ENCODE measurements at places on chromosomes 5 and 9. TPM values are rescaled to one million over a fixed set of nuclear protein-coding genes. Genes with fewer than 3 reads are reported as not detected.

Gene RORB
- total RNA-seq, result 4.3 TPM

Gene PCDHA2
- total RNA-seq, result 0.99 TPM

Gene PLCXD3
- 25.9 TPM for total RNA-seq

Gene LCN15
- not detected for total RNA-seq

Gene PROB1
- 1.4 TPM for total RNA-seq

Gene CDHR2
- total RNA-seq, result 0.55 TPM

Gene FAM240B
- total RNA-seq, result not detected

Gene C5orf52
- total RNA-seq, result not detected

DNA sequence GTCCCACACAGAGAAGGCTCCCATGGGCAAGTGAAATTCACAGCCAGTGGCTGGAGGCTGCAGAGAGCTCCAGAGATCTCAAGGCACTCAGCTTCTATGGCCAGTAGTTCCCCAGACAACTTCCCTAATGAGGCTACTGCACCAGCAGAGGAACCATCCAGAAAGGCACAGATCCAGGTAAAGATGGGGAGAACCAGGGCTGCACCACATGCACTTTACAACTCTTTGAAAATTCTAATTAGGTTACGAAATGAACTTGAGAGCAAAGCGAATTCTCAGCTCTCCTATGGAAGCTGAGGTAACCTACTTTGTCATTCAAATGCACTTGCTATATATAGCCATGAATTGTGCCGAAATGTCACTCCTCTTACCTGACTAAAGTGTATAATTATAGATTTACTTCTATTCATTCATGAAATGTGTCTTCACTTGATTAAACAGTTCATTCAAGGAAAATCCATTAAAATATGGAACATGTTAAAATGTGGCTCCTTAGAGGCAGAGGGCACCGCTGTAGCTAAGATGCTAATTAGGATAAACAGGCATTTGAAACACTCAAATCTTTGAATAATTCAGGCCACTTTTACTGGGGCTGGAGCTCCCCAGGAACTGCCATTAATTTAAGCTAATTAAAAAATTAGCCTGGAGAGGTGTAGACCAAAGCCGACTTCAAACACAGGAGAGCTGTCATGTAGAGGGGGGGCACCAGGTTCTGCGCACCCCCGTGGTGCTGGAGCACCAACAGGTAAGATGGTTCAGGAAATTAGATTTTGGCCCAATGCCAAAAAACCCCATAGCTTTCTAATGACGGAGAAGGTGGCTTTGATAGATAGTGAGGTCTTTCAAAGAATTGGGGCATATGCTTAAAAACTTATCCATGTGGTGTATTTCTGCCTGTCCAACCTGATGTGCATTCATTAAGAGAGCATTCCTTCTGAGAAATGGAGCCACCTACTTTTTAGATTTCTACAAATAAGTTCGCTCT is 204.1 kb downstream of the GABBR2 start:
- no peaks in the 10 kb centered on the region for H3K27me3 ChIP-seq
- H3K4me1 ChIP-seq, result peaks cover 35% of the 10 kb centered on the region
- no peak overlapping the region for H3K4me3 ChIP-seq
- no peaks in the 10 kb centered on the region for H3K36me3 ChIP-seq
- no peak overlapping the region for H3K27ac ChIP-seq

GRCh38 chr9:79353856-79354520 is 217.8 kb upstream of the TLE4 start:
- no peak overlapping the region for H3K27ac ChIP-seq
- no peak overlapping the region for H3K4me3 ChIP-seq
- no peak for DNase-seq
- no peaks in the 10 kb centered on the region for H3K27me3 ChIP-seq
- no peaks in the 10 kb centered on the region for H3K4me1 ChIP-seq
- no peaks in the 10 kb centered on the region for H3K36me3 ChIP-seq

- no peaks in the 10 kb centered on the region for H3K4me1 ChIP-seq
- DNase-seq, result no peak
- no peaks in the 10 kb centered on the region for H3K27me3 ChIP-seq
- no peak overlapping the region for H3K4me3 ChIP-seq
- no peaks in the 10 kb centered on the region for H3K36me3 ChIP-seq
- no peak overlapping the region for H3K27ac ChIP-seq
These were observed 92.0 kb upstream of the ERCC6L2 start for GRCh38 chr9:95783426-95783975.

DNA sequence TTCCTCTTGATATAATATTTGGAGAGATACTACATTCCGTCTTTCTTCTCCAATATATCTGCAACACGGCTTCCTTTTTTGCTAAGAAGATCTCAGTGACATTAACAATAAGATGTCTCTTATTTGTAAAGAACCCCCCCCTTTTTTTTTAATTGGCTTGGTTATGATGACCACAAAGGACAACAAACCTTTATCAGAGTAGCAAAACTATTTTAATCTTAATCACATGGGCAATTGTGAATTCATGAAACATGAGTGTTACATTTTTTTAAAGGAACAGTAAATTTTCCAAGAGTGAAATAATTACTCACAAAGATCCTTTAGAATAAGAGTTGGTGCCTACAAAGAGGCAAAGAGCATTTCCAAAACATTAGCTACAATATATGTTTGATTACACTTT is 554.1 kb downstream of the MAT2B start:
- H3K4me3 ChIP-seq, result no peak overlapping the region
- no peak overlapping the region for H3K27ac ChIP-seq
- no peaks in the 10 kb centered on the region for H3K4me1 ChIP-seq
- H3K36me3 ChIP-seq, result no peaks in the 10 kb centered on the region

GRCh38 chr5:10310066-10310779 is 2.5 kb upstream of the CMBL start:
- no peak overlapping the region for H3K27ac ChIP-seq
- H3K4me3 ChIP-seq, result no peak overlapping the region
- no peak for DNase-seq
- no peaks in the 10 kb centered on the region for H3K36me3 ChIP-seq
- H3K4me1 ChIP-seq, result peaks cover 8% of the 10 kb centered on the region

DNA sequence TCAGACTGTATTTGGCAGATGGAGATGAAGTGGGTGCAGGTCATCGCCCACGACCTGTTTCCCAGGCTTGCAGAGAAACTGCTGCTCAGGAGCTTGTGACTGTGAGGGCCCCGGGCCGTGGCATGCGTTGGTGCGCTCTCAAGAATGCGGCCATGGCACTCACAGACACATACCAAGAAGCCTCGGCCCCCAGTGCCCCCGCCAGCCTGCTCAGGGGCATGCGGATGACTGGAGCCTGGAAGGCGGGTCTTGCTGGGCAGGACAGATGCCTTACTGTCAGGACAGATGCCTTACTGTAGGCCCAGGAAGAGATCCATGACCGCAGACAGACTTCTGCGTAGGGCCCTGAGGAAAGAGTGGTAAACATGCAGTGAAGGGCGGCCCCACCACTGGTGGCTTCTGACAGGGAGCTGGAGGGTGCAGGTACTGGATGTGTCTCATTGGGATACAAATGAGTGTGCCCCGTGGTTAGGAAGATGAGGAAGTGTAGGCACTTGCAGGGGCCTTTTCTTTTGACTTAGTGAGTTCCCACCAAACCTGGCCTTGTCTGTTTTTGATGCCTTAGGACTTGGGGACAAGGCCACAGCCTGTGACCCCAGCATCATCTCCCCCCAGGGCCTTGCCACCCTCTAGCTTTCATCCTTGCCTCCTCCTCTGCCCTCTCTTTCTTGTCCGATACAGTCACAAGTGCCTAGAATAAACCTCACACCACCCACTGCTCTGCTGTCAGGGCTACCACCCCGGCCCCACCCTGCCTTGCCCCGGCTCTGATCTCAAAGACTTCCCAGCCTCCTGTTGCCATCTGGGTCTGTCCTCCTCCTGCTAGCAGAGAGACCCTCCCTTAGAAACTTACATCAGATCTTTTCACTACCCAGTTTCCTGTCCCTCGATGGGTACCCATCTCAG is 68.8 kb upstream of the ABL1 start:
- H3K27me3 ChIP-seq, result no peaks in the 10 kb centered on the region
- no peak for DNase-seq
- H3K4me3 ChIP-seq, result no peak overlapping the region
- H3K4me1 ChIP-seq, result peaks cover 24% of the 10 kb centered on the region

DNA sequence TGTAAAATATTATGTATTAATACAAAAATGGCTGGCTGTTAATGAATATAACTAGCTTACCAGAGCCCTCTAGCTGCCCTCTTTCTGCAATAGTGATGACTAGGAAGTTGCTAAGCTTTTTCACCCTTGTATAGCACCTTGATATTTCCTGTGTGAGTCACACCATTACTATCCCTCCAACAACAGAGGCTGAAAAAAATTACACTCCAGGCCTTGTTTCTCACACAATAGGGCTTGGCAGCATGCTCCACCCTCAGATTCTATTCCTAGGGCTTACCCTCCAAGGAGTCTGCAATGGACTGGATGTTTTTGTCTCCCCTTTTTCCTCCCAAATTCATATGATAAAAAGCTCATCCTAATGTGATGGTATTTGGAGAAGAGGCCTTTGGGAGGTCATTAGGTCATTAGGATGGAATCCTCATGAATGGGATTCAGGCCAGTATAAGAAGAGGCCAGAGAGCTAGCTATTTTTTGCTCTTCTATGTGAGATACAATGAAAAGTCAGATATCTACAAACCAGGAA is 184.6 kb upstream of the MAP1B start:
- no peak for DNase-seq
- no peak overlapping the region for H3K4me3 ChIP-seq
- H3K4me1 ChIP-seq, result peaks cover 4% of the 10 kb centered on the region
- H3K27ac ChIP-seq, result no peak overlapping the region
- no peaks in the 10 kb centered on the region for H3K27me3 ChIP-seq

DNA sequence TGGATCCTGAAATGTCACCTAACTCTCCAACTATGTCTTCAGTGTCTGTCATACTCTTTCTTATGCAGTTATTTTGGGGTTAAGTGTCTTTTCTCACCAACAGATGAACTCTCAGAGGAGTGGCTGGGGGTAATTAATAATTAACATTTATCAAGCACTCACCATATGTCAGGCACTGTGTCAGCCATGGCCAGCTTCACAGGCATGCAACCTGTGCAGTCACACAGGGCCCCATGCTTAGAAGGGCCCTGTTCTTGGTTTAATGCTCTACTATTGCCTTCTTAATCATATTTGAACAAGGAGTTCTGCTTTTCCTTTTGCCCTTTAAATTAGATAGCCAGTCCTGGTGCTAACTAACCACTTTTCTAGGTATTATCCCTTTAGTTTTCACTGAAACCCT is 3.4 kb upstream of the GRPEL2 start:
- no peak overlapping the region for H3K4me3 ChIP-seq
- H3K27me3 ChIP-seq, result no peaks in the 10 kb centered on the region
- H3K27ac ChIP-seq, result no peak overlapping the region
- peaks cover 11% of the 10 kb centered on the region for H3K4me1 ChIP-seq

GRCh38 chr9:77019236-77019925 is at the start of gene FOXB2:
FOXB2 (plus strand) TSS chr9:77019655; CDS start chr9:77019655, 0 bp downstream.
- peaks cover 99% of the 10 kb centered on the region for H3K27me3 ChIP-seq
- DNase-seq, result no peak
- peaks cover 62% of the 10 kb centered on the region for H3K4me1 ChIP-seq
- H3K4me3 ChIP-seq, result peak within 1 kb of the TSS; percentile 27
- no peak within 1 kb of the TSS for H3K27ac ChIP-seq

GRCh38 chr5:56506211-56506965 is 273.3 kb upstream of the ANKRD55 start:
- no peak for DNase-seq
- no peak overlapping the region for H3K4me3 ChIP-seq
- no peaks in the 10 kb centered on the region for H3K36me3 ChIP-seq
- H3K27me3 ChIP-seq, result no peaks in the 10 kb centered on the region
- no peaks in the 10 kb centered on the region for H3K4me1 ChIP-seq

DNA sequence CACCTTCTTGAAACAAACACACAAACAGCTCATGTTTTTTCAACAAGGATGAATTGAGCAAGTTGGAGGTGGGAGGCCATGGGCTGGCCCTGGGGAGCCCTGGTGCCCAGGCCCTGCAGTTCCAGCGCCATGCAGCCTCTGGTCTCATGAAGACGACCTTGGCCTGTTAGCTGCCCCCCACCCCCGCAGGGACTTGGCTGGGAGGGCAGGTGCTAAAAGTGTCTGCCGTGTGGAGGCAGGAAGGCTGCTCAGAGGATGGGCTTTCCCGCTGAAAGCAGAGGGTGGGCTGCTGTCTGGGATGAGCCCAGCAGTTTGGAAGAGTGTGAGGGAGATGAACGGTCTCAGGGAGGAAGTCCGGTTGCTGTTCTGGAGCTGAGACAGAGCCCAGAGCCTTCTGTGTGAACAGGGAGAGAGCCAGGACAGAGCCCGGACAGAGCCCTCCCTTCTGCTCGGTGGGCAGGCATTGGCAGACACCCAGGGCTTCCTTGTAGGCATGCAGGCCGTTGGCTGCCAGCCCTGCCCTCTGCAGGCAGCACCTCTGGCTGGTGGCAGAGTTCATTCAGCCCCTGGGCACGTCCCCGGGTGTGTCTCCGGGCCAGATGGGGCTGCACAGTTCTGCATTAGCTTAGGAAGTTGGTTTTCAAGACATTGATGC is 18.7 kb downstream of the ROPN1L start:
- no peak overlapping the region for H3K27ac ChIP-seq
- peaks cover 4% of the 10 kb centered on the region for H3K36me3 ChIP-seq
- peaks cover 30% of the 10 kb centered on the region for H3K4me1 ChIP-seq
- DNase-seq, result no peak

- peaks cover 3% of the 10 kb centered on the region for H3K36me3 ChIP-seq
- no peak for DNase-seq
- peaks cover 17% of the 10 kb centered on the region for H3K27me3 ChIP-seq
- H3K4me3 ChIP-seq, result no peak overlapping the region
- peaks cover 57% of the 10 kb centered on the region for H3K4me1 ChIP-seq
- H3K27ac ChIP-seq, result no peak overlapping the region
These were observed 14.1 kb upstream of the SLC9A3 start for GRCh38 chr5:538271-538771.

DNA sequence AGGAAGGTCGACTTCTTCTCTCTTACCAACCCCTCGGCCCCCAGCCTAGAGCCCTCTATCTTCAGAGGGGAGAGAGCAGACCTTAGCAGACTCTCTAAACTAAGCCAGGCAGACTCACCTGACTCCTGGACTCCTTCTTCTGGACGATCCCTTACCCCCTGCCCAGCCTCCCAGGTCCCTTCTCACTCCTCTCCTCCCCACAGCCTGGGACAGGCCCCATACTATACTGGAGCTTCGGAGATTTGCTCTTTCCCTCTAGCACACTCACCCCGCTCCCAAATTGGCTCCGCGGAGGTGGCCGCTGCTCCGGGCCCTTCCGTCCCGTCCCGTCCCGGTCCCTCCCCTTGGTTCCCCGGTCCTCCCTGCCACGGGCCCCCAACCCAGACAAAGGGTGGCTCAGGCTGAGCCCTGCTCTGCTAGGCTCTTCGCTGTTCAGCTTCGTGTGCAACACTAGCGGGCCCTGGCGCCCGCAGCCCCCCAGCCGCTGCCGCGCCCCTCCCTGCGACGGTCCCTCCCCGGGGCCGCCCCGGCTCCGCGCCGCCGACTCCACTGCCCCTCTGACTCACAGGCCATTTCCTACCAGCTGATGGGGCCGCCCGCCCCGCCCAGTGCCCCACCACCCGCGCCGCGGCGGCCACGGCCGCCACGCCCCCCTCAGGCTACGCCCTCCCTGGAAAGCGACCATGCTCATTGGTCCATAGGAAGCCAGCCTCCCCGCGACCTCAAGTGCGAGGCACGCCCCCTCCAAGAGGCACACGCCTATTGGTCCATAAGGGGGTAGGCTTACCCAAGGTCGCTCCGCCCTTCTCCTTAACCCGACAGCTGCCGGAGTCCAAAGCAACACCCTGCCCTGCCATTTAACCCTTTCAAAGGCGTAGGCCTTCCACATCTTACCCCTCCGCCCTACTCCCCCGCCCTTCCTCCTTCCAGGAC is 4.4 kb downstream of the ATOSB start:
- H3K4me3 ChIP-seq, result peak overlapping the region; percentile 92
- DNase-seq, result peak; percentile 80
- H3K27ac ChIP-seq, result peak overlapping the region; percentile 88
- peaks cover 27% of the 10 kb centered on the region for H3K36me3 ChIP-seq
- H3K27me3 ChIP-seq, result no peaks in the 10 kb centered on the region
- peaks cover 51% of the 10 kb centered on the region for H3K4me1 ChIP-seq
